ENCODE measurements at places on chromosomes 5 and 9.

GRCh38 chr9:115015018-115015635 lies 84.7 kb upstream of the TNFSF8 start:
- no peak for DNase-seq

DNA sequence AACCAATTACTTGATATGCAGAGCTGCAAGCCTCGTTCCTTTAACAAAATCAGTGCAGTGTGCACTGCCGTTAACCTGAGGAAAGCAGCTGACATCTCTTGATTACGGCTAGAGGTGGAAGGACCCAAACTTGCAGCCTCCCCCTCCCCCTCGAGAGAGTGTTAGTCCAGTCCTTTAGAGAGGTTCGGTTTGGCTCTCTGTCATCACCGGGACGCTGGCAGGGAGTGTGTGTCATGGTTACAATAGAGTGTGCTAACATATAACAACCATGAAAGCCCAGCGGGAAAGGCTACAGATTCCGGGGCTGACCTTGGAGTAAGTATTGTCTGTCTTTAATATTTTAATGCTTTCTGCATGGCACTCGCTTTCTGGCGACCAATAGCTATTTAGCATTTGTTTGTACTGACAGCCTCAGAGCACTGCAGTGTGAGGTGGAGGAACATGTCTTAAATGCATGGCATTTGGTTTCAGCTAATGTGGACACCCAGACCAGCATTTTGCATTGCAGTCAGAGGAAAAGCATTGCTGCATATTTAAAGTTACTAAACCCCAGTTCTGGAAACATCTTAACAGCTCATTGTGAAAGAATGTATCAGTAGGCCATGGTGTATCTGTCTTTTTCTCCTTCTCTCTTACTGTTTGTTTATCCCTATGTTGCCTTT lies 237.5 kb downstream of the CD180 start:
- DNase-seq, result no peak

DNA sequence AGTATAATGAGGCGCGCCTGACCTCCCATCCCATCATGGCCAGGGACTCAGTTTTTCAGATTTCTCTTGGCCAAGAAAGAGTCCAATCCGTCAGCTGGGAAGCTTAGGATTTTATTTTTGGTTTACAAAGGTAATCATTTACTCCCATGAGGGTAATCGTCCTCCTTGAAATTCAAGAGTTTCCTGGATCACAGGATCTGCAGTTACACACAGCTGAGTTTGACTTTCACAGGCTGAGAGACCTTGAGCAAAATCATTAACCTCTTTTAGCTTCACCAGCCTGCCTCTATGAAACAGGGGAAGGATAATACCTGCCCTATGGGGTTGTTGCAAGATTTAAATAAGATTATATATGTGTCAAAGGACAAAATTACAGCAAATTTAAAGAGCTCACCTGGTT lies 15.4 kb upstream of the AK3 start:
- no peak for DNase-seq

- DNase-seq, result no peak
These were observed 231.3 kb downstream of the ZSWIM6 start for GRCh38 chr5:61563401-61563800.

DNA sequence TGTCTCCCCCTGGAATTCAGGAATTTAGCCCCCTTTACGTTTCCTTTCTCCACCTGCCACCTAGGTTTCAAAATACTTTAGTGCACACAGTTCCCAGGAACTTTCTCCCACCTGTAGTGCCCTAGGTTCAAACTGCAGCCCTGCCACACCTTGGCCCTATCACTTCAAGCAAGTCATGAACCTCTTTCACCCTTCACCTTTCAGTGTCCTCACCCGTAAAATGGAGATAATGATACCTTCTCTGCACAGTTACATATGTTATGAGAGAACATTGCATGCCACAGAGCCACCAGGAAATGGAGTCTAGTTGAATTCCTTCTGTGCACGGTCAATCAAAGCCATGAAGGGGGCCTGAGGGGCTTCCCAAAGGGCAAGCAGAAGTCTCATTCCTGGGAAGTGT lies 9.8 kb upstream of the EEIG1 start:
- no peak for DNase-seq

GRCh38 chr9:84867186-84867585 lies 197.7 kb downstream of the NTRK2 start:
- no peak for DNase-seq

- no peak for DNase-seq
These were observed 28.2 kb downstream of the YIPF5 start for GRCh38 chr5:144142139-144142823.

DNA sequence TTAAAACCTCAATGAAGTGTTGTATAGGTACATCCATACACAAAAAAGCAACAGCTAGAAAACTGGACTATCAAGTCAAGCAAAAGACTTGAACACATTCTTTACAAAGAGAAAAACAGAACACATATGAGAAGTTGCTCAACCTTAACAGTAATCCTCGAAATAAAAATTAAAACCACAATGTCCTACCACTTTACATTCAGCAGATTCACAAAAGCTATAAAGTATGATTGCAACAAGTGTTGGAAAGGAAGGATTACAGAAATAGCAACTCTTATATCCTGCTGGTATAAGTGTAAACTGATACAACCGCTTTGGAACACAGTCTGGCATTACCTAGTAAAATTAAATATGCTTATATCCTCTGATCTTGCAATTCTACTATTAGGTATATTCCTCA lies 28.5 kb upstream of the GOLGA1 start:
- no peak for DNase-seq

All from cortex of kidney (tissue), 1 donor.